Myocyte (in vitro differentiated cells): ENCODE measurements at places on chromosomes 3 and 15.

GRCh38 chr15:65751431-65751830 lies 40.7 kb downstream of the DENND4A start:
- DNase-seq, result no peak

DNA sequence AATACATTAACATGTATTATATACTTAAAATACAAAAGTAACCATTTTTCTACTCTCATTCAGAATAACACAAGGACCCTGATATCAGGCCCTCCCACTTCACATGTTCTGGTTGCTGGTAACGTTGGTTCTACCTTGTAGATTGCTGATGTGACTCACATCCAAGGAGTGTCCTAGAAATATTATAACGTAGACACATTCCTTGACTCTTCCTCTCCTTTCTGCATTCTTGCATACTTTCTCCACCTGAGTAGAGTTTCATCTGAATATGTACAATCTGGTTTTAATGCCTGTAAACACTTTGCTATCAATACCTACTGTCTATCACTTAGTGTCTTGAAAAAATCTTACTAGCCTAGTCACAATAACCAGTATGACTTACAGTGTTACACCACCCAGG lies 35.0 kb upstream of the NEDD4 start:
- DNase-seq, result no peak

- peak; percentile 62 for DNase-seq
These were observed 9.1 kb upstream of the TIPARP start for GRCh38 chr3:156665291-156665690.

- DNase-seq, result no peak
These were observed 21.7 kb downstream of the SLC6A1 start for GRCh38 chr3:11014253-11014652.

GRCh38 chr3:95971573-95971972 lies 842.8 kb upstream of the EPHA6 start:
- DNase-seq, result no peak

- DNase-seq, result no peak
These were observed 73.6 kb downstream of the ETV5 start for GRCh38 chr3:186035277-186035676.
